Psoas muscle (tissue), 8 donors: ENCODE measurements at places on chromosomes 2 and 18.

- DNase-seq: peak; percentile 26
Observed at GRCh38 chr2:224160917-224161316, 121.8 kb upstream of the SERPINE2 start.

DNA sequence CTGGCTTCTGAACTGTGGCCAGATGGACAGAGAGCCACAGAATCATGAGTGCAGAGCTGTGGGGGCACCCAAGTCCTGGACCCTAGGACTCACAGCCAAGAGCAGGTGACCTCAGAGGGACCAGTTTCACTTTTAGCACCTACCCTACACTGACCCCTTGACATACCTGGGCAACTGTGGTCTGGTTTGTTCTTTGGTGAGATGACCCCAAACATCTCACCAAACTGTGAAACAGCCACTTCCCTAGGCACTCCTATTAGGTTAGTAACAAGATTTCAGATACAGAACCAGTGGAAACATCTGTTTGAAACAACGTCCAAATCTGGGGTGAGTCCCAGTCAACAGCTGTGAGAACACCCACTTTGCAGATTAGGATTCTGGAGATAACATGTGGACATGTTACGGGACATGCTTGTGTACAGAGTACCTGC is 1.9 kb upstream of the ZFP36L2 start:
- no peak for DNase-seq

GRCh38 chr2:188727846-188728245 is 246.3 kb upstream of the COL3A1 start:
- DNase-seq: no peak

- DNase-seq: no peak
Observed at GRCh38 chr18:77113361-77114151, 19.0 kb downstream of the MBP start.

DNA sequence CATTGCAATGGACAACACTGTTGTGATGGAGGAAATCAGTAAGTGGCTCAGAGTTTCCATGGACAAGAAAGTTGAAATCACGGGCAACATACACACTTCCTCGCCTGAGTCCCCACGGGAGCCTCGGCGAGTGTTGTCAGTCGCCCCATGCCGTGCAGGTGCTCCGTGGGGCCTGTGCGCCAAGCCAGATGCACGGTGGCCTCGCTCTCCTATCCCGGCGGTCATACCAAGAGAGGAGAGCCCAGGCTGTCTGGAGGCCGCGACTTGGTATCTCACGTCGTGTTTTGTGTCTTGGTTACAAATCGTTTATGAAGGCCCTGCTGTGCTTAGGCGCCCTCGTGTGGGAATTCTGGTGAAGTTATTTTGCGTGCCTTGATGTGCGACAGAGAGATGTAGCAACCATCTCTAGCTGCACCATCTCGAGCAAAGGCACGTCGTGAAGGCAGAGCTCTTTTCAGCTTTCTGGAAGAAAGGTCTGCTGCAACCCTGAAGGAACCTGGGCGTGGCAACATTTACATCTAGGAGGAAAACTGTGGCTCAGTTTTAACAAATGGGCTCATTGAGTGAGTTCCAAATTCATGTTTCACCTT is 21.8 kb downstream of the ATG4B start:
- DNase-seq: peak; percentile 70

- no peak for DNase-seq
Observed at GRCh38 chr18:78807668-78808067, 171.9 kb upstream of the SALL3 start.

DNA sequence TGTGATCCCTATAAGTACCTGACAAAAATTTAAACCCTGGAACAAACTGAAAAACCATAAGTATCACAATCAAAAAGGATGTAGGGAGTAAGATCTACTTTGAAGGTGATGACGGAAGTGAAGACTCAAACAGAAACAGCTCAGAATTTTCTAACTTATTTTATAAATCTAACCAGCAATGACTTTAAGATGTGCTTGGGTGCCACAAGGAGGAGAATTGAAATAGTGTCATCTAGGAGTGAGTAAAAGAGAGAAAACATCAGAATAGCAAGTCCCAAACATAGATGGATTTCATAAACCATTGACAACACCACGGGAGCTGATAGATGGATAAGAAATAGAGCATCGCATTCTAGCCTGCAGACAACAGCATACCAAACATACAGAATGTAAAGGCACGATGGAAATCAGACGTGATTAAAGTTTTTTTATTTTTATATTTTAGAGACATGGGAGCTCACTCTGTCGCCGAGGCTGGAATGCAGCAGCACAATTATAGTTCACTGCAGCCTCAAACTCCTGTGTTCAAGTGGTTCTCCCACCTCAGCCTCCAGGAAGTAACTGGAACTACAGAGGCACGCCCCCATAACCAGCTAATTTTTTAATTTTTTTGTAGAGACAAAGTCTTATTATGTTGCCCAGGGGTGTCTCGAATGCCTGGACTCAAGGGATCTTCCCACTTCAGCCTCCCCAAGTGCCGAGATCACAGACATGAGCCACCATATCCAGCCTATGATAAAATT is 36.9 kb downstream of the MAP3K19 start:
- no peak for DNase-seq

DNA sequence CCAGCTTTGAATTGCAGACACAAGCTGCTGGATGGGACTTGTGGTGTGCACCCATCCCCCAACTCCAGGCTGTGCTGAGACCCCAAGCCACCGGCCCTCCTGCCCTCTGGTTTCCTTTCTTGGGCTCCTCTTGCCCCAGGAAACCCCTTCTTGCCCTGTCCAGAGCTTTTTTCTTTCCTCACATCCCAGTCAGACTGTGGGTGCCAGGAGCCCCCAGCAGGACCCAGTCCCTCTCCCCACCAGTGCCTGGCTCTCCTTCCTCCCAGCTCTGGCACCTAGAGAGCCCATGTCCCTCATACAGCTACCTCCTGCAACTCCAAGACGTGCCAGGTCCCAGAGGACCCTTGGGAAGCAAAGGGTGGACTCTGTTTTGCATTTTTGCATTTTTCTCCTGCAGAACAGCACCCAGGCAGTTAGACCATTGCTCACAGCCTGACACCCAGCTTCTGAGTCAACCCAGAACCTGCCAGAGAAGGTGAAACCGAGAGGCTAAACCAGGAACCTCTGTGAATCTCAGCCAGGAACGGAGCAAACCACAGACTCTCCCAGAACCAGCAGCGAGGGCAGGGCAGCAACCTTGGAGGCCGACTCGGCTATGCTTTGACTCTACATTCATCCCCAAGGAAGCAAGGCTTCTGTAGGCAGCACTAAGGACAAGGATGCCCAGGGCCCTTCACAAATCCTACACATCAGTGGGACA is 221.1 kb downstream of the ANAPC1 start:
- DNase-seq: no peak

DNA sequence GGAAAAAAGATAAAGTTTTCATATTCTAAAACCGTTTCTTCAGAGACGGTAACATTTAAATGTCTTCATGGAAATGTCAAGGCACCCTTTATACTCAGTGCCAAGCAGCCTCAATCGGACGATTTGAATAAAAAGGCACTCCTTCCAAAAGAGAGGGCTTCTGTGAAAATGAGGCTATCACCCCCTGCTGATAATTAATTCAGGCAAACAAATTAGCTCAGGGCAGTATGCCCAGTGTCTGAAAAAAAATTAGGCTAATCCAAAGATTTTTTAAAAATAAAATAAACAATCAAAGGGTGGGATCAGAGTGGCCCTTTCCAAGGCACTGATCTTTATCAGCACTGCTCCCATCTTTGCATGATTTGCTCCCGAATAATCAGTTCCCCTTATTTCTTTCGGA is 151.0 kb upstream of the PID1 start:
- DNase-seq: no peak

- no peak for DNase-seq
Observed at GRCh38 chr18:64749884-64750283, 601.0 kb upstream of the LINC00305 start.

DNA sequence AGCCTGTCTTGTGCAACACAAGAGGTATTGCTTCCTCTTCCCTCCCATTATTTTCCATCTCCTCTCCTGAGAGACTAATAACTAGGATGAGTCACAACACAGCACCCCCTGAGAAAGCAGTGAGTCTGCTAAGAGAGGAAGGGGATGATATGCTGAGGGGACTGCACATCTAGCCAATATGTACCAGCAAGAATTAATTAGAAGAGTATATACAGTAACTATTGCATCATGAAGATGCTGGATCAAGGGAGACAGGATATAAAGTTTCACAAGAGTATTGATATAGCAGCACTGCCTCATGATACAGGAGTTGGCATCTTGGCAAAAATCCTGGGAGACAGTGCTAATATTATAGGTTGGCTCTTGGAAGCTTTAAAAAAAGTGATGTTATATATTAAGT is 289.9 kb upstream of the RBMS1 start:
- DNase-seq: no peak

DNA sequence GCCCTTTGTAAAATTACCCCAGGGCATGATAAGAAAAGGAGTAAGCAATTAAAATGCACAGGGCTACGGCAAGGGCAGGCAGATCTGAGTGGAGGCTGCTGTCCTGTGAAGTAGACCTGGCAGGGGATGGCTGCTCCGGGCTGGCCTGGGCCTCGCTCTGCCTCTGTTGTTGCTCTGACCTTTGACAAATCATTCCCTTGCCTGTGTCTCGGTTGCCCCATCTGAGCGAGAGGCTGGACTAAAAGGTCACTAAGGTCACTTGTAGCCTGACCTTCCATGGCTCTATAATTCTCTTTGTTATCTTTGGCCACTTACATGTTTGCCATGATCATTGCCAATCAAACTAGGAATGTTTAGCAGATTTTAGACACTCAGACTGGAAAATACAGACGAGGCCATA is 118.1 kb downstream of the KLHL29 start:
- peak; percentile 26 for DNase-seq

GRCh38 chr2:88187038-88187676 is 17.0 kb downstream of the THNSL2 start:
- DNase-seq: peak; percentile 85

DNA sequence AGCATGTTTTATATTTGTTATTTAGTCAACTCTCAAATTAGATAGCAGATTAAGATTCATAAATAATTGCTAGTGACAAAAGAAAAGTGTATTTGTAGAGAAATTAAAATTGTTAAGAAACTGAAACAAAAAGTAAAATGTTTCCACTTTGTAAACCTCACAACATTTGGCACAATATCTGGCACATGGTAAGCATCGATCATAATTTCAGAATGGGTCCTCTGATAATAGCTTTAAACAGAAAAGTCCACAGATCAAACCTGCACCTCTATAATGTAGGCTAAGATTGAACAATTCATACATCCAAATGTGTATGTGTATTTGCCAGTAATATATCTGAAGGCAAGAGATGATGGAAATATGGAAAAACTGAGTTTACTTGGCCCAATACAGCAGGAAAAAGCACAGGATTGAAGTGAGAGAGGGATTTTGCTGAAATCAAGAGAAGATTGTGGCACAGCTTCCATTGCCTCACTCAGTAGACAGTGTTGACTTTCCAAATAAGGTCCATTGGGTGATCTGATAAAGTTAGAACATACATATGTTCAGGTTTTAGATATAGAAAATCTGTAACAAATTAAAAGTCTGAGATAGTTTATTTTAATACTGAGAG is 39.4 kb downstream of the COBLL1 start:
- DNase-seq: no peak

DNA sequence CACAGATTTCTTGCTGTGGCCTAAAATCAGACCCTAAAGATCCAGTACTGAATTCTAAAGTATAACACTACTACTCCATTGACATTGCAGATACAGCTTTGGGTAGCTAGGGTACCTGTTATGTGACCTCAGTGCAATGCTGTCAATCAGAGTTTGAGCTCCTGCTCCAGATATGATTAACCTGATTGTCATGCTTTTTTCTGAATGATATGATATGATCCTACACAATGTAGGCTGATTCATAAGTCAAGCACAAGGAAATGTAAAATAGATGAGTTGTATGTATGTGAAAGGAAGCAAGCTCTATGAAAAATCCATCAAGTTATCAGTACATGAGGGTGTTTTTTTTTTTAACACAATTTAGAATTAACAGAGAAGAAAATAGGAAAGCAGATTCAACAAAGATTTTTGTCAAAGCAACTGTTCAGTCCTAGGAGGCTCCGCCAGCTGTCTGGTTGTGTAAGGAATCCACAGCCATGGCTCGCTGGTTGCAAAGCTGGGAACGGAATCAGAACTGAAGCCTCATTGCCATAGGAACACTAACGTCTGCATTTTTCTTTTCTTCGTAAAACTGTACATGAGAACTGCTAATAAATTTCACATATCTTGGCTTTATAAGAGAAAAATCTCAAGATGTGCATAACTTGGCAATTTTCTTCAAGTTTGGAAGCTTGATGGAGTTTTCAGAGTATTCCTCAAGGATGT is 52.9 kb downstream of the NR4A2 start:
- DNase-seq: no peak

DNA sequence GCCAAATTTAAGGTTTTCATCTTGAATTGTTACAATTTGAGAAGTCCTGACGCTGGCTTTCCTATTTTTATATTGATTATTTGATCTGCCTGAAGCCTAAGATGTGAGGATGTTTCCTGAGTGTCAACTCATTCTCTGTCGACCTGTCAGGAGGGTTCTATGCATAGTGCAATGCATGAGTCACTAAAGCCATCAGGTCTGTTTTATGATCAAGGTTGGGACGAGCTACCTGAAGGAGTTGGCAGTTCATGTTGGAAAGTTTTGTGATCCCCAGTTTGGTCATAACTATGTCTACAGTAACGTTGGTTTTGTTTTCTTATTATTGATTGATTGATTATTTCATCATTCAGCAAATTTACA is 71.2 kb downstream of the NABP1 start:
- no peak for DNase-seq

GRCh38 chr18:70221915-70222278 is 16.4 kb upstream of the RTTN start:
- no peak for DNase-seq

DNA sequence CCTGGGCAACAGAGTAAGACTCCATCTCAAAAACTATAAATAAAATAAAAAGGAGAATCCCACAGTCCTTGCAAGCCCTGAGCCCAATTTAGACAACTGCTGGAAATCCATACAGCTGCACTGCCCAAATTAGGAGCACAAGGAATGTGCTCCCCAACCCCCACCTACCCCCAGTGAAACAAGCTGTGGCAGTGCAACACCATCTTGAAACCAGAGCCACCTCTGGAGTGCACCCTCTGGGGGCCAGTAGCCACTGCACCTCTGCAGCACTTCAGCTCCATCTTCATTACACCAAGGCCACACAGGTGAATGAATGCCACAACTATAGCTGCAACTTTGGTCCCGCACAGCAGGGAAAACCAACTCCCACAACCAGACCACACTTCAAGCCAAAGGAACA is 37.3 kb downstream of the USP34 start:
- no peak for DNase-seq
